ENCODE measurements at places on chromosomes 12 and 14.

GRCh38 chr12:94242901-94243300 is 94.5 kb downstream of the PLXNC1 start:
- no peak for DNase-seq

- DNase-seq, result no peak
These were observed 516 bp downstream of the ANKRD9 start for GRCh38 chr14:102508774-102509745.

DNA sequence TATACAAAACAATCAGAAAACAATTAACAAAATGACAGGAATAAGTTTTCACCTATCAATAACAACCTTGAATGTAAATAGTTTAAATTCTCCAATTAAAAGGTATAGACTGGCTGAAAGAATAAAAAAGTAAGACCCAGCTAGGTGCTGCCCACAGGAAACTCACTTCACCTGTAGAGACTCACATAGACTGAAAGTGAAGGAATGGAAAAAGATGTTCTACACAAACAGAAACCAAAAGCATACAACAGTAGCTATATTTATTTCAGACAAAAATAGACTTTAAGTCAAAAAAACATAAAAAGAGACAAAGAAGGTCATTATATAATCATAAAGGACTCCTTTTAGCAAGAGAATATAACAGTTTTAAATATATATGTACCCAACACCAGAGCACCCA is 152.4 kb upstream of the PWP1 start:
- DNase-seq, result no peak

DNA sequence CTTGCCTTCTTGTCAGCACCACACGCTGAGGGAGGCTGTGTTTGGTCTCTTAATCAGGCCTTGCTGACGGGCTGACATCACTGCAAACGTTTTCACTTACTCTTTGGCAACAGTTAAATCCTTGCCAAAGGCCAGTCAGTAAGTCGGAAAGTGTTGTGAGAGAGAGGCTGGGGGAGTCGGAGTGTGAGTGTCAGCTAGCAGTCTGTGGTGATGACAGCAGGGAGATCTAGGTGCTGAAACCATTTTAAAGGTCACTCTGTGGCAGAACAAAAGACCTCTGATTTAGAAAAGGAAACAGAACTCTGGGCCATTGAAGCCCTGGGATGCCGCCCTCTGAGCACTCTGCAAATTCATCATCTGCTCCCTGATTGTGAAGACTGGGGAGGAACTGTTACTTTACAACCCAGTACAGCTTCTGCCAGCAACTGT is 143.5 kb downstream of the PAX9 start:
- DNase-seq, result no peak

DNA sequence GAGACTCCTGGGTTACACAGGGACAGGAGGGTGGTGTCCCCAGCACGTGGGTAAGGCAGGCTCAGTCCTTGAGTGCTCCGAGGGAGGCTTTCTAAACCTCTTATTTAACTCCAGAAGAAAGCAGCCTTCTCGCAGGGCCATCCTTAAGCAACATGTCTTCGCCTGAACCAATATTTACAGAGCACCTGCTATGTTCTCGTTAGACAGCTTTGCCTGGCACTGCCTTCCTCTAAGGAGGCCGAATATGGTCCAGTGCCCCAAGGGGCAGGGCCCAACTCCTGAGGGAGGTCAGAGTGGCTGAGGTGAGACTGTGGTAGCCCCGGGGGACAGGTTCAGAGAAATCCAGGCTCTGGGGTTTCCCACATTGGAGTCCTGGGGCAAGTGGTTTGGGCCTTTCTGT is 2.1 kb upstream of the SCARB1 start:
- no peak for DNase-seq

DNA sequence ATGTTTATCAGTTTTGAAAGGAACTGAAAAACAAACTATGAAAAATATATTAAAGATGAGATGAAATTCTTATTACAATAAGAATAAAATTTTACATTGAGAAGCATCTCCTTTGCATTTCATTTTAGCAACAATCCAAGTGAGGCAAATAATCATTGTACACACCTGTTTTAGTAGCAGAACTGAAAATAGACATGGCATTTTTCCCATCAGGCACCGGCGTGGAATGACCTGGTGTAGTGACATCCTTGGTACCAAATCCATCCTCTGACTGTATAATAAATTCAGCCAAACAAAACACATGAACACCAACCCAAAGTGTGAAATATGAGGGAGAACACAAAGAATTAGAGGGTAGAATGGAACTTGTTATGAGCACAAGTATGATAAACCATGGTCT is 271.4 kb downstream of the MED13L start:
- DNase-seq, result no peak

DNA sequence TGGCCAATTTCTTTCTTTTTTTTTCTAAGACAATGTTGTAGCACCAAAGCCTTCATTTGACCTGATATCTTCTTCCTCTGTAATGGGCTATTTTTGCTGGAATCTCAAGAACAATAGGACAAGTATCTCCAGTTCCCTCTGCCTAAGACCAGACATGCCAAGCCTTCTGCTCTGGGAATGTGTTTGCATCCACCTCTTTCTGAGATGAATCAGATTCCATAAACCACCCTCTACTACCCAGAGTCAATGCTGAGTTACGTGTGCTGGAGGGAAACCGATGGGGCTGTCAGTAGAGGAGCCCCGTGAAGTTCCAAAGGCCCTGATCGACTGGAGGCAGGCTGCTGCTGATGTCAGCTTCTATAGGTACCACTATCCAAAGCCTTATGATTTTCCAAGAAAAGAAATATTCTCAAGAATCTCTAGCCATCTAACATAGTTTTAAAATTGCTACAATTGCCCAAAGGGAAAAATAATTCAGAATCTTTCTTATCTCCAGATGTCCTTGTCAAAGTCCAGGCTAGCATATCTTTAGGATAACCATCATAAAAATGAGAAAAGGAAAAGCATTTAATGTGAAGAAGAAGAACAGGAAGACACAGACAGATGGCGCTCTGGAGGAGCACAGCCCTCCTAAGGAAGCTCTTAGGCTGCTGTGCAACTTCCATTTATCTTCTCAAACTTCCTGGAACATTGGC is 101.9 kb downstream of the SLC8A3 start:
- no peak for DNase-seq

- DNase-seq, result no peak
These were observed 14.9 kb downstream of the ITGA7 start for GRCh38 chr12:55692631-55693322.

DNA sequence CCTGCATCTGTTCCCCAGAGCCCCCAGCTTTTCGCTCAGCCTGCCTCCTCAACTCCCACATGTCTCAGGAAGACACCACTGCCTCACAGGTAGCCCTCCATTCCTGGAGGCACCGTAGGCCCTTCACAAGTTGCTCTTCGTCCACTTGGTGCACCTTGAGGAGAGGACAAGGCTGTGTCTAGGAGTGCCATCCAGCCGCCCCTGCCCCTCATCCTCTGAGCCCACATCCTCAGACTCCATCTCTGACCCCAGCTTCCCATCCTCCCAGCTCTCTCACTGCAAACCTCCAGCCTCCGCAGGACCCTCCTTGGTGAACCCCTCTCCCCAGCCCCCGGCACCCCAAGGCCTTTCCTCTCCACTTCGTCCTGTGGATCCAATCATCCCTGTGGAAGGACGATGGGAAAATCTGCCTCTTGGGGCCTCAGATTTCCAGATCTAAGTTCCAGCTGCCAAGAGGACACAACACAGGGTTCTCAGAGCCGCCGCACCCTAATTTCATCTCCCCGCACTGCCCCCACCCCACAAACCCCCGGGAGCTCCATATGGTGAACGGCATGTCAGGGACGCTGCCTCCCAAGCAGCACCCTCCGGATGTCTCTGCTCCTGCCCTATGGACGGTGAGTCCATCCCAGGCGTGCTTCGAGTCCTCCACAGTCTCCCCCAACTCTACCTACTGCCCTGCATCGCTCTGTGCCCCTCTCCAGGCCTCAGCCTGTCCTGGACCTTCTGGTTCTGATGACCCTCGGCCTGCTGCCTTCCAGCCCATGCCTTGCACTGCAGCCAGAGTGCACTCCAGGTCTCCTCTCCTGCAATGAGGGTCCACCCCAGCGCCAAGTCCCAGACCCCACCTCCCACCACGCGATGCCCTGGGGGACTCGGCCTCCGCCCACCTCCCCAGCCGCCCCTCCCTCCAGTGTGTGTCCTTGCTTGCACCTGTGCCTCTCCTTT is 314.1 kb upstream of the DIO3 start:
- no peak for DNase-seq

DNA sequence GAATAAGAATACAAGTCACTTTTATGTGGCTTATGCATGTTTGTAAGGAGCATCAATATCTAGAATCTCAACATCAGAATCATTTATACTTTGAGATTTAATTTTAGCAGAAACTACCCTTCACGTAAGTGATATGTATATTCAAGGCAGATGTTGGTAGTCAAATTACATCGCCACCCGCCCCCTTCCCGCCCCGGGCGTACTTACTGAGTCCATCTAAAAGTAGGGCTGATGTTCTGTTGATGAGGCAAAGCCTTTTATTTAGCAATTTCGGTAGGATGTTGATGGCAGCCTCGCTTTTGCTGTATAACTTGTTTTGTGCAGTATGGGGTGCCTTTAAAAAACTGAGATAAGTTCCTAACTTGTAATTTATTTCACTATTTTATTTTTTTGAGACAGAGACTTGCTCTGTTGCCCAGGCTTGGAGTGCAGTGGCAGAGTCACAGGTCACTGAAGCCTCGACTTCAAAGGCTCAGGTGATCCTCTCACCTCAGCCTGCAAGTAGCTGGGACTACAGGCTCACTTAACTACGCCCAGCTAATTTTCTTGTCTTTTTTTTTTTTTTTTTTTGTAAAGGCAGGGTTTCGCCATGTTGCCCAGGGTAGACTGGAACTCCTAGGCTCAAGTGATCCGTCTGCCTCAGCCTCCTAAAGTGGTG is 30.8 kb downstream of the KTN1 start:
- DNase-seq, result peak; percentile 58

GRCh38 chr14:106875503-106875902 is 1349.1 kb downstream of the TMEM121 start:
- no peak for DNase-seq

GRCh38 chr12:46659032-46659650 is 166.7 kb downstream of the SLC38A4 start:
- no peak for DNase-seq

GRCh38 chr14:94486883-94487282 is 10.9 kb upstream of the SERPINA9 start:
- no peak for DNase-seq

DNA sequence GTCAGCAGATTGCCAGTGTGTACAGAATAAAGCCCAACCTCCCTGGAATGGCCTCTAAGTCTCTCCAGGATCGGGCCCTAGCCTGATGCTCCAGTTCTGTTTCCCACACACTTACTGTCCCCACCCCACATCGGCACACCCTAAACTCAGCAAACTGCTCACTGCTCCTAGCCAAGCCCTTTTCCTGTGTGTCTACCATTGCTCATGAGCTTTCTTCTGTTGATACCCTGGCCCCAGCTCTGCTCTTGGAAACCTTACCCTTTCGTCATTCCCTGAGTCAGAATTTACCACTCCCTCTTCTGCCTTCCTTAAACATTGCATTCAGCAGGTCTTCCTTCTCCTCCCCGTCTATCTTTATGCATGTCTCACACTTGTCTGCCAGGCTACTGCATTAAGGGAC is 158.9 kb downstream of the TMX1 start:
- no peak for DNase-seq

- no peak for DNase-seq
These were observed 467 bp upstream of the JAG2 start for GRCh38 chr14:105168979-105169507.

DNA sequence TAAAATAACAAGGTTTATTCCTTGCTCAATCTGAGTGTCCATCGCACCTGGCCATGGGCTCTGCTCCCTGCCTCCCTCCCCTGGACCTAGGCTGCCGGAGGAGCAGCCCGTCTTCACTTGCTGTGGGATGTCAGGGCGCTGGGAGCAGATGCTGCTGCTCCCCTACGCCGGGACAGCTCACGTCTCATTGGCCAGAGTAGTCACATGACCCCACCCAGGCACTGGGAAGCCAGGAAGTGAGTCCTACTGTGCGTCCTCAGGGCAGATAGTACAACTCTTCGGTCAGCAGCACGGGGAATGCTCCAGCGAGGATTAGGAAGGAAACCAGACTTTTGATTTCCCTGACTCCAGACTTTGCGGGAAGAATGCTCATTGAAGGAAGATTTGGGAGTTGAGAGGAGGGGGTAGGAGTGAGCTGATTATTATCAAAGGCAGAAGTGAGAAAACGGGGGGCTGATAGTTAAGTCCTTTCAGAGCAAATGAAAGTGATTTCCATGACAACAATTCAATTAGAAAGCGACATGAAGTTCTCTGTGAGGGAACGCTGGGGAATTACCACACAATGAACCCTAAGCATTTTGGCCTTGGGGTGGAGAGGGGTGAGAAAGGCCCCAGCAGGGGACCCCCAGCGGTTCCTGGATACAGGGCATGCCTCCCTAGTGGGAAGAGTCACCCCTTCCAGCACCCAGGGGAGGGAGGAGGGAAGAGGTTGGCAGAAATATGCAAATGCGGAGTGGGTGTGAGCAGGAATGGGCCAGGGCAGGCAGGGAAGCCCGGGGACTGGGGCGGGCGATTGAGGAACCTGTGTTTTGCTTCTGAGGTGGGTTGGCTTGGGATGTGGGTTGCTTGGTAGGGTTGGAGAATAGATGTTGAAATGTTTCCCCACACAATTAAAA is 215.5 kb downstream of the AACS start:
- no peak for DNase-seq

DNA sequence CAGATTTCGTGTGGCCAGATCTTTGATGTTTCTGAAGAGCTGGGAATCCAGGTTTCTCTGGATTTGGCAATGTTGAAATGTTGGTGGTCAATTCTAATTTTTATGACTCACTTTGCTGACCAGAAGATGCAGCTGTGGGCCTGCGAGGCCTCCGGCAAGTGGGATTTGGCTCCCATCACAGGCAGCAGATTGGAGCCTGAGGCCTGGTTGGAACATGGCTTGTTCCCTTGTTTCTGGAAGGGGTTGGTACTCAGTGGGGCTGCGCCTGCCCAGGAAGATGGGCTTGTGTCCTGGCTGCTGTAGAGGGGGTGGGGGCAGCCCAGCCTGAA is 23.1 kb downstream of the FBRSL1 start:
- DNase-seq, result no peak

GRCh38 chr12:95004610-95005009 is 1.1 kb upstream of the NDUFA12 start:
- no peak for DNase-seq

DNA sequence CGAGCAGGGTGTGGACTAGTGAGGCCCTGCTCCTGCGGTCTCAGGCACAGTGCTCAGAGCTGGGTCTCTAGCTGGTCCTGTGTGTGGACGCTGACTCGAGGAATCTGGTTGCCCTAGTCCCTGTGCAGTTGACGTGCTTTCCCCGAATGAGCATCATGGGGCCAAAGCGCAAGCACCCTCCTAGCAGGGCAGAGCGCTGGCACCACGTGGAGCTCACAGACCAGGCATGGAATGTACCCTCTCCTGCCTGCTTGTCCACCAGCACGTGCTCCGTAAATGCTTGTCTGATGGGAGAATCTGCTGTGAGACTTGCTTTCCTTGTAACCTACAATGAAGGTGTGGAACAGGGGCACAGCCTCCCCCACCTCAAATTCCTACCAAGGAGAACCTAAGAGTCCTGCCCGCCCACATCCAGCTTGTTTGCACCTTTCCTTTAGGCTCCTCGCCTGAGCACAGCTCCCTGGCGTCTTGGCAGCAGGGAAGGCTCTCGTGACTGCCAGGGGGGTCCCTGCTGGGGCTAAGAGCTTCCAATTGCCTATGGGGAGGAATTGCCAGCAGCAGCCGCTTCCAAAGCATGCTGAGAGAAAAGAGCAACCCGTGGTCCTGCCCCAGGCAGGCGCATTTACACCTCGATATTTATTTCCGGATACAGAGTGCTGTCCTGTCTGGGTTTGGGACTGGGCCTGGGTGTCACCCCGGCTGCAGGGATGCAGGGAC is 125.0 kb downstream of the PIWIL1 start:
- no peak for DNase-seq

GRCh38 chr12:104317538-104318210 is 14.1 kb downstream of the EID3 start:
- no peak for DNase-seq
